ENCODE measurements at places on chromosomes 16 and 17.

GRCh38 chr16:89973654-89974335 is 25.2 kb downstream of the DEF8 start:
- DNase-seq, result no peak

GRCh38 chr17:33021731-33022408 is 30.2 kb downstream of the SPACA3 start:
- DNase-seq, result no peak

DNA sequence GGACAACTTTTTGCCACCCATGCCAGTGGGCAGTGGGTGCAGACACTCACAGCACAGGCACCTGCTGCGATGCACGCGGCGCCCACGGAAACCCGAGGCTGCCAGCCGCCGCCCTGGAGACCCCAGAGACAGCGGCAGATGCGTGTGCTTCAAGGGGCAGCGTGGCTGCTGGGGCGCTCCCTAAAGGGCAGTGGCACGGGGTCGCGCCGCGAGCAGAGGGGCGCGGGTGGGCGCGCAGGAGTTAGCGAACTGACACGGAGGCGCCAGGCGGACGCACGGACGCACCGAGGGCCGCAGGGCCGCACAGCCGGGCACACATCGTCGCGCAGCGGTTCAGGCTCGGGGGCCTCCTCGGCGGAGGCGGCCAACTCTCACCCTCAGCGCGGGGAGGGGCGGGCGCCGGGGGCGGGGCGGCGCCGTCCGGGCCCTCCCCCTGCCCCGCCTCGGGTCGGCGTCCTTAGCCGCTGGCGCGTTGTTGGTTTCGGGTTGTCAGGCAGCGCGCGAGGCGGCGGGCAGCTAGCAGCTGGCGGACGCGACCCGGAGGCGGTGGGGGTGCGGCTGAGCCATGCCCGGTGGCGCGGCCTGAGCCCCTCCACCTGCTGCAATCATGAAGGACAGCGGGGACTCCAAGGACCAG is at the start of gene KIF19:
TSS of gene KIF19 (plus strand) at position 484 of the 637 bp plus-strand sequence. CDS start at position 608, 124 bp downstream.
- peak; percentile 72 for DNase-seq

GRCh38 chr16:78437352-78437968 is 338.0 kb downstream of the WWOX start:
- DNase-seq, result peak; percentile 31

DNA sequence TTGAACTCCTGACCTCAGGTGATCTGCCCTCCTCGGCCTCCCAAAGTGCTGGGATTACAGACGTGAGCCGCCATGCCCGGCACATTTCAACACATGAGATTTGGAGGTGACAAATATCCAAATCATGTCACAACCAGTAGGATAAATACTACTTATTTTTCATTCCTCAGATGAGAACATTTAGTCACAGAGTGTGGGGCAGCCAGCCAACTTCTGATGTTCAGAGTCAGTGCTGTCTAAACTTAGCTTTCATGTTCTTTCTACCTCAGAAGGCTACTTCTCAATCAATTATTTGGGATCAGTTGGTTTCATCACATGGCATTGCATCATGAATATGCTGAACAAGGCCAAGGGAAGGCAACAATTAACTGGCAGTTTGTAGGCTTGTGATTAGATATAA is 134.5 kb downstream of the CDH13 start:
- no peak for DNase-seq

DNA sequence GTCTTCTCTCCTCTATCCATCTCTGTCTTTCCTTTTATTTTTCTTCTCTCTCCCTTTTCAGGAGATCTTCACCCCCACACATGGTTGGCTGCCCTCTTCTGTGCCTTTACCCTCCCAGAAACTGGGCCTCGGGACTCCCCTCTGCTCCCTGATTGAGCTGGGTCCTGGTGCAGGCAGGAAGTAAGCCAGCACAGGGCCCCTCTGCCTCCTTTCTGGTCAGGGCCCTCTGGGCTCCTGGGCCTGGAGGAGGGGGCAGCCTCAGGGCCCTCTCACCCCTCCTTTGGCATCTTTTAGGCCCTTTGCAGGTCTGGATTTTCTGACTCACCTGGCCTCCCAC is 21.1 kb upstream of the TAC4 start:
- no peak for DNase-seq

GRCh38 chr17:18217412-18218015 is 7.9 kb upstream of the LLGL1 start:
- peak; percentile 87 for DNase-seq

DNA sequence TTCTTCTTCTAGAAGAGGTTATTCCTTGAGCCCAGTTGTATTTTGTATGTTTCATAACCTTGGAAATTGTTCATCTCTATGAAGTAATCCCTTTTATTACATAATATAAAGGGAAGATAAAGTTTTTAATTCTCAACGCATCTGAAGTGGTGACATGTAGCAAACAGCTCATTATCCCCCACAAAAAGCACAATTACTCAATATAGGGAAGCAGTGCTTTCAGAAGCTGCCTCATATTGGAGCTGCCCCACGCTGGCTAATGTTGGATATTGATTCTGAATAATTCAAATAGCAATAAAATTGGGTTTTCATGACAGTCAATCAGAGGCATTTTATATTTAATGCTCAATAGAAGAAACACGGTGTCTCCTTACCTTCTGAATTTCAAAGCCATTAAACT is 604.3 kb upstream of the RBFOX1 start:
- no peak for DNase-seq

Data from activated CD4-positive, alpha-beta memory T cell treated with anti-CD3 and anti-CD28 coated beads for 36 hours (primary cell).